ENCODE measurements at places on chromosomes 12 and 14. TPM values are rescaled to one million over a fixed set of nuclear protein-coding genes. Genes with fewer than 3 reads are reported as not detected.

- no peak for DNase-seq
Measured at GRCh38 chr12:11023387-11023786, 967 bp upstream of the TAS2R19 start.

- DNase-seq = no peak
Measured at GRCh38 chr14:55929136-55929535, 189.1 kb upstream of the PELI2 start.

DNA sequence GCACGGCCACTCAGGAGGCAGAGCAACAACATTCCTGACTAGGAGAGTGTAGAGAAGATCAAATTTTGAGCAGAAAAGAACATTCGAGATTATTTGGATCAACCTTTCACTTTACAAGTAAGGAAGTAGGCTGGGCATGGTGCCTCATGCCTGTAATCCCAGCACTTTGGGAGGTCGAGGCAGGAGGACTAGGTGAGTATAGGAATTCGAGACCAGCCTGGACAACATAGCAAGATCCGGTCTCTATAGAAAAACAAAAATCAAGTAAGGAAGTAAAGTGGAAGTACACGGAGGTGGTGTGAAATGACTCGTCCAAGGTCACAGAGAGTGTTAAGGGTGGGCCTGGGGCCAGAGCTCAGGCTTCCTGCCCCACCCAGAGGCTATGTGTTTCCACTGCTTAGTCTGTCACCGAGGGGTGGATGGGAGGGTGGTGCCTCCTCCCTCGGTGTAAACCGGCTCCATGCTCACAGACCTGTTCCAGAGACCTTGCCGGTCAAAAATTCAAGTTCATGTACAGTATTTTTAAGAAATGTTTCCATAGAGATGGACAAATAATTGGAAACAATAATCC, 51.9 kb downstream of the MAP1LC3B2 start:
- no peak for DNase-seq

DNA sequence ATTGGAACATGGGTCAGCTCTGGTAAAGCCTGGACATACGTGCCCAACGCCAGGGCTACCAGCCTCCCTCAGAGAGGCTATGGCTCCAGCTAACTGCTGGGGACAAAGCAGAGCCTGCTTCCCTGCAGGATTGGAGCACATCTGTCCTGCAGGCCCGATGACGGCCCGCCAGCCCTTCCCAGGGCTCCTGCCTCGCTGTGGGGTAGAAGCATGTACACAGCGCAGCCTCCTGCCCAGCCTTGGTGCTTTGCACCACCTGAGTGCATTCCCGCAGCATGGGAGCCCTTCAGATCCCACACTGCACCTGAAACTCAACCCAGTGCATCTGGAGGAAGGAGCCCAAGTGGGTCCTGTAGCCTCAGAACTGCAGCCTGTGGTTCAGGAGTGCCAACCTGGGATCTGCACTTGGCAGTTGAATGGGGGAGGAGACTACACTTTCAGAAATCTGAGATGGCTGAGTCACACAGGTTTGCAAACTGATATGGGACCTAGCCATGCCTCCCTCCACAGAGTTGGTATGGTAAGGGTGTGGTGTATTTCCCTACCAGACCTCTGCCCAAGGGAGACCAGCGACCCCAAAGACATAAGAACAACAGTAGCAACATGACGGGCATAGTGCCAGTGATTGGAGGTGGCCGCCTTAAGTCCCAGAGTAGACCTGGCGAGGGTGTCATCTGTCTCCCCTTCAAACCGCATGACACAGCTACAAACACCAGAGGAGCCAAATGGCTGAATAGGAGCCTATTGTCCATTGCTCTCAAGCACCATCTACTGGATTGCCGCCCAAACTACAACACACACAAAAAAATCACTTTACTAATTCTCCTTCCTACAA, 273.9 kb upstream of the MIS18BP1 start:
- DNase-seq = peak; percentile 10

DNA sequence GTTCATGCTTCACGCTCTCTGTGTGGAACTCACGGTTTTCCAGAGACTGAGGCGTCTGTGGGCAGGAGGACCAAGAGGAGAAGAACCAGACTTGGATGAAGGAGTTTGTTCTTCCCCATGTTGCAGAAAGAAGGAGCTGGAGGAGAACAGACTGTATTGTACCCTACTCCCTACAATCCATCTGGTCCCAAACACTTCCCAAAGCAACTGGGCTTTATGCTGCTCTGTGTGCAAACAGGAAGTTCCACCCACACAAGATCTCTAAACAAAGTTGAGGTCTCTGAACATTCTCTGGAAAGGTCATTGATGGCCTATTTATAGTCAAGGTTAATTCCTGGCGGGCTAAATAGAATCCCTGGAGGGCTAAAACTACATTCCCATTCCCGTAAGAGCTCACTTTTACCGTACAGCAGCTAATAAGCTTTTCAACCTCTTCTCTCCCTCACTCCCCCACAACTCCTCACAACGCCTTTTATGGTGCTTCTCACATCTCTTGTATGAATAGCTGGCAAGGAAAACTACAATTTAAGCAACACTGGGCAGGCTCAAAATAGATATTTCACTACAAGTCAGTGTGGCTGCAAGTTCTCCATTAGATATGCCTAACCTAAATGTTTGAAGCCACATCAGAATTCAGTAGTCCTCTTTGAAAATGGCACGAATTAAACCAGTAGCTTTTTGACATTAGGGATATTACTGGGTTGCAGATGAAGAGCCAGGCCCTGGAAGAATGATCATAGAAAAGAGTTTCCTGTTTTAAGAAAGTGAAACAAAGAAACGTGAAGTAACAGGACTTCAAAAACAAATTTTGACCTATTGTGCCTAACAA, at the start of gene A2M:
TSS of gene A2M (minus strand) at position 189 of the 829 bp plus-strand sequence. CDS start at position 119, 70 bp downstream.
- DNase-seq = no peak

GRCh38 chr12:54417712-54418440, 1.2 kb downstream of the ITGA5 start:
- no peak for DNase-seq

The EML1 gene
- total RNA-seq = 27.8 TPM

The HDAC7 gene
- total RNA-seq = 26.3 TPM

All from LHCN-M2 (cell line).